ENCODE measurements at places on chromosomes 7 and 10. TPM values are rescaled to one million over a fixed set of nuclear protein-coding genes. Genes with fewer than 3 reads are reported as not detected.

Gene PON1
- total RNA-seq, result not detected

Gene ADAMTS14
- 1.0 TPM for total RNA-seq

Gene TRIM50
- not detected for total RNA-seq

Gene OR6V1
- total RNA-seq, result not detected

Gene H2BK1
- total RNA-seq, result not detected

Gene ZNF727
- total RNA-seq, result not detected

Gene OR9A2
- total RNA-seq, result not detected

Gene ELN
- total RNA-seq, result not detected

Gene MSRB2
- 42.6 TPM for total RNA-seq

Gene CCL24
- total RNA-seq, result not detected

Gene ZNF37A
- 2.6 TPM for total RNA-seq

Gene CYP3A7
- not detected for total RNA-seq

Gene LIPM
- total RNA-seq, result not detected

Gene FFAR4
- total RNA-seq, result not detected

Gene TBXAS1
- 48.6 TPM for total RNA-seq

Gene PRKG1
- total RNA-seq, result not detected

Gene MSS51
- total RNA-seq, result 0.41 TPM

Gene SNX13
- 9.8 TPM for total RNA-seq

Gene LIPN
- total RNA-seq, result not detected

Gene OR6B1
- not detected for total RNA-seq

Gene OR2A5
- not detected for total RNA-seq

Gene NPY
- total RNA-seq, result not detected

Gene VGF
- total RNA-seq, result 0.14 TPM

Gene LRRTM3
- total RNA-seq, result not detected

Gene CYP2C18
- total RNA-seq, result not detected

Gene ABHD11
- total RNA-seq, result 45.0 TPM

Gene METTL27
- total RNA-seq, result 71.8 TPM

Gene HTRA1
- 42.1 TPM for total RNA-seq

Gene TLX1
- total RNA-seq, result not detected

Gene TAS2R39
- total RNA-seq, result not detected

Gene CAMK2B
- total RNA-seq, result 0.14 TPM

Gene CLRN3
- not detected for total RNA-seq

Gene ZNF365
- total RNA-seq, result 10.1 TPM

Gene GPR26
- total RNA-seq, result not detected

Gene PTEN
- total RNA-seq, result 26.4 TPM

Gene FOXI2
- total RNA-seq, result not detected

Gene COL13A1
- total RNA-seq, result not detected

Gene HOXA4
- total RNA-seq, result 10.3 TPM

Gene TMEM229A
- total RNA-seq, result not detected

Gene ANKRD7
- 4.0 TPM for total RNA-seq

Gene SPDYE9
- not detected for total RNA-seq

Gene AZGP1
- total RNA-seq, result not detected

Gene SORBS1
- 3.4 TPM for total RNA-seq

Gene PRF1
- not detected for total RNA-seq

Gene BTAF1
- total RNA-seq, result 6.6 TPM

Gene SYPL1
- total RNA-seq, result 35.2 TPM

Gene COL17A1
- total RNA-seq, result not detected

Gene GJD4
- not detected for total RNA-seq

Gene GPR37
- total RNA-seq, result not detected

Gene FAM25C
- not detected for total RNA-seq

Gene FAM25A
- total RNA-seq, result not detected

Gene BPGM
- total RNA-seq, result 9.4 TPM

Gene SPDYE2B
- not detected for total RNA-seq

Gene CLDN4
- total RNA-seq, result 414 TPM

Gene FXYD4
- total RNA-seq, result not detected

Gene MAP3K8
- 6.6 TPM for total RNA-seq

Gene C7orf33
- total RNA-seq, result not detected

Gene ANXA11
- total RNA-seq, result 170 TPM

Gene PLEKHS1
- not detected for total RNA-seq
